ENCODE measurements at places on chromosomes 12 and 14.

DNA sequence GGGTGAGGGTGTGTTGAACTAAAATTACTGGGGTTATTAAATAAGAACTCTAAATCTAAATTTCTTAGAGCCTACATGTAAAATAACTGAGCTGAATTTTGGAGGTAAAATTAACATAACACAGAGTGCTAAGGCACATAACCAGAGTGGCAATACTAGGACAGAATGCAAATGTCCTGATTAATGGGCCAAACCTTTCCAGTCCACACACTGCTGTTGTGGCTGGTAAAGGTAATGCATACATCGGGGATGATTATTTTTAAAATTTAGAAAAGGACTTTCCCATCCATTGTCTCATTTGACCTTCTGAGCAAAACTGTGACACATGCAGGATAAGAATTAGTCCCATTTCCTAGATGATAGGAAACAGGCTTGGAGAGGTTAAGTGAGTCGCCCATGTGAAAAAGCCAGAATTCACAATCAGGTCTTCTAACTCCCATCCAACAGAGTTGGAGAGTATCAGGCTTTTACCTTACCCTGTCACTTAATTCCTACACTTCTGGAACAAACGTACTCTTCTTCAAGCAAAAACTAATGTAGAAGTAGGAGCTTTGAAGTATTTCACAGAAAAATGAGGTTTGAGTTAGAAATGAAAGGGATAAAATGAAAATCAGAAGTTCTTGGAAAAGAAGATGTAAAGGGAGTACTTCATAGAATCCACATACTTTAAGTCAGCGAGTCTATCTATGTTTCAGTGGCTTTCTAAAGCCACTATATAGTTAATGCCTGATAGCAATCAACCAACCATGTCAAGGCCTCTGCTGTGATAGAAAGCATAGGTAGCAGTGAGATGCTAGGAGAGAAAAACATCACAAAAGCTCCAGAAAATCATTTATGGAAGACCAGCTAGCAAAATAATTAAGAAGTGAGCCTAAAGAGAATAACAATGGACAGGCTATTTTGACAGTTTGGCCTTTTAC is 334.9 kb upstream of the DIO2 start:
- DNase-seq = no peak

DNA sequence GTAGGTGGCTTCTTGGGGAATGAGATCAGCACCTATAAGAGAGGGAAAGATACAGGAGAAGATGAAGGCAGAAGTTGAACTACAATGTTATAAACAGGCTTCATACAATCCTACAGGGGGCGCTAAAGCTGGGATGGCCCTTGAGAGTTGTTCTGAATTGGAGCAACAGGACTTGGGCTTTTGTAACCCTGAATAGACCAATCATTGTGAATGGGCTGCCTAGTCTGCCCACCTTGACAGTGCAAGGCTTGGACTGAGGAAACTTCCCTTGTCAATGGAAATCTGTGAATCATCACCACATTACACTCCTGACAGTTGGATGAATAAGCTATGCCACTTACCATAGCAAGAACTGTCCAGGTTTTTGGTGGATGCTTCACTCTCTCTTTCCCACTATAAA is 306.1 kb downstream of the KCNC2 start:
- DNase-seq = peak; percentile 17

- DNase-seq = no peak
These were observed 25.0 kb upstream of the C14orf132 start for GRCh38 chr14:96014176-96014575.

GRCh38 chr12:47236109-47236714 is 156.5 kb upstream of the AMIGO2 start:
- DNase-seq = peak; percentile 91

- peak; percentile 40 for DNase-seq
These were observed 9.8 kb upstream of the ARF6 start for GRCh38 chr14:49882826-49883694.

GRCh38 chr14:94062344-94062940 is 18.6 kb downstream of the DDX24 start:
- DNase-seq = peak; percentile 67

GRCh38 chr14:92578511-92578910 is 64.9 kb downstream of the RIN3 start:
- DNase-seq = no peak

DNA sequence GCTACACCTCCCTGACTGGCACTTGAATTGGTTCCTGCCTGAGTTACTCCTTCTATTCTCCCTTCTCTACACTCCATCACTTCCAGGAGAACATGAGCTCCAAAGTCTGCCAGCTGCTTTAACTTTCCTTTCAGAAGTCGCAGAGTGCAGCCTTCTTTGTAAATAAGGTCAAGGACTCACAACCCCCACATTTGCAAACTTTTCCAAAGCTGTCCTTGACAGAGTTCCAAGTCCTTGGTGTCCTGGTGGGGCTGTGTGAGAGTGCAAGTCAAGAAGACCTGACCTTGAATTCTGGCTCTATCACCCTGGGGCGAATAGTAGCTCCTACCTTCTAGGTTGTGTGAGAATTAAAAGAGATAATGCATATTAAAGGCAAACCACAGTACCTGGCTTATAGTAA is 15.6 kb downstream of the CCDC198 start:
- no peak for DNase-seq

GRCh38 chr14:36217732-36218131 is 41.2 kb upstream of the PTCSC3 start:
- DNase-seq = peak; percentile 55

DNA sequence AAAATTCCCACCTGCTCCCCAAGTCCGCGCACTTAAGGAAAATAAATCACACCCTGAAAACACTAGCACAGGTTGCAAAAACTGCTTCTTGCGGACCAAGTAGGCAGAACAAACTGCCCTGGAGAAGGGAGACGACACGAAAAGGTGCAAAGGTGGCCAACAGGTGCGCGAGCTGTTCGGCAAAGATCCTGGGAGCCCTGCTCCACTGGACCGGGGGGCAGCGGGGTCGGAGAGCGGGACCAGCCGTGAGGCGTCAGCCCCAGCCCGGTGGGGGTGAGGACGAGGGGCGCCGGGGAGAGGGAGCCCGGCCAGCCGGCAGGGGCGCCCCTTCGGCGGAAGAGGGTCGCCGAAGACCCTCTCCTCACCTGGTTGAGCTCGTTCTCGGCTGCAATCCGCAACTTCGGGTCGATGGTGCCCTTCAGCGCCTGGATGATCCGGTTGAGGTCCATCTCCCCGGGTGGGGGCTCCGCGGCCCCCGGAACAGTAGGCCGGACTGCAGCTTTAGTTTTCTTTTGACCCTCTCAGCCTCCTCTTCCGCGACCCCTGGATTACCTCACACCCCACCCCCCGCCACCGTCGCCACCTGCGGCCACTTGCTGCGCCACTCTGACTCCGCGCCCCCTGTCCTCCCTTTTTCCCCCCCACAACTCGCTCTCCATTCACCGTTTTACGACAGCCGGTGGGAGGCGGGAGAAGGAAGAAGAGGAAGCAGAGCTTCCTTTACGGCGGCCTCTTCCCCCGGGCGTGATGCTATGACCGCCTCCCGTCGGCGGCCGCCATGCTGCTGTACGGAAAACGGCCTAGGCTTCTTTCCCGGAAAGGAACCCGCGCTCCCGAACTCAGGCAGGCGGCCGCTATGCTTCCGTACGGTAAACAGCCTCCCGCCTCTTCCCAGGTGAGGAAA is at the start of gene IPO8:
Gene IPO8, minus strand, starts transcription at position 671 of the 904 bp plus-strand sequence. Its CDS starts 222 bp downstream, at position 449.
- DNase-seq = peak; percentile 89

DNA sequence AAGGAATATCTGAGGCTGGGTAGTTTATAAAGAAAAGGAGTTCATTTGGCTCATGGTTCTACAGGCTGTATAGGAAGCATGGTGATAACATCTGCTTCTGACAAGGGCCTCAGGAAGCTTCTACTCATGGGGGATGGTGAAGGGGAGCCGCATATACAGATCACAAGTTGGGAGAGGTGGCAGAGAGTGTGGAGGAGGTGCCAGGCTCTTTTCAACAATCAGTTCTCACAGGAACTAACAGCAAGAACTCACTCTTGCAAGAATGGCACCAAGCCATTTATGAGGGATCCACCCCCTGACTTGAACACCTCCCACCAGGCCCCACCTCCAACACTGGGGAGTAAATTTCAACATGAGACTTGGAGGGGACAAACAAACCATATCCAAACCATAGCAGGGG is 3.5 kb upstream of the TSPAN11 start:
- DNase-seq = no peak

DNA sequence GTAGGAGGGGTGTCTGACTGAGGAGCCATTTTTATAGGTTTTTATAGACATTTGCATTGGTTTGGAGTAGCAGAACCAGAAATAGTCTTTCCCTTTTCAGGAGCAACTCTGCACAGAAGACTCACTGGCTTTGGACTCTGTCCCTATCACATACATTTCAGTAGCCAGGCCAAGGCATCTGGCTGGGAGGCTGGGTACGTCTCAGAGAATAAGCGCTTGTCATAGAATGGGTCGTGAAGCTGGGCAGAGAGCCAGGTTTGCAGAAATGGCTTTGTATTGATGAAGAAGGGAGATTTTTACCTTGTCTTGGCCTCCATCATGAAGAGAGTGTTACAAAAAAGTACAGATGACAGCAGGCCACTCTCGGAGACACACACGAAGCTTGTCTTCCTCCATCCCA is 98.6 kb downstream of the CACNA1C start:
- DNase-seq = no peak

DNA sequence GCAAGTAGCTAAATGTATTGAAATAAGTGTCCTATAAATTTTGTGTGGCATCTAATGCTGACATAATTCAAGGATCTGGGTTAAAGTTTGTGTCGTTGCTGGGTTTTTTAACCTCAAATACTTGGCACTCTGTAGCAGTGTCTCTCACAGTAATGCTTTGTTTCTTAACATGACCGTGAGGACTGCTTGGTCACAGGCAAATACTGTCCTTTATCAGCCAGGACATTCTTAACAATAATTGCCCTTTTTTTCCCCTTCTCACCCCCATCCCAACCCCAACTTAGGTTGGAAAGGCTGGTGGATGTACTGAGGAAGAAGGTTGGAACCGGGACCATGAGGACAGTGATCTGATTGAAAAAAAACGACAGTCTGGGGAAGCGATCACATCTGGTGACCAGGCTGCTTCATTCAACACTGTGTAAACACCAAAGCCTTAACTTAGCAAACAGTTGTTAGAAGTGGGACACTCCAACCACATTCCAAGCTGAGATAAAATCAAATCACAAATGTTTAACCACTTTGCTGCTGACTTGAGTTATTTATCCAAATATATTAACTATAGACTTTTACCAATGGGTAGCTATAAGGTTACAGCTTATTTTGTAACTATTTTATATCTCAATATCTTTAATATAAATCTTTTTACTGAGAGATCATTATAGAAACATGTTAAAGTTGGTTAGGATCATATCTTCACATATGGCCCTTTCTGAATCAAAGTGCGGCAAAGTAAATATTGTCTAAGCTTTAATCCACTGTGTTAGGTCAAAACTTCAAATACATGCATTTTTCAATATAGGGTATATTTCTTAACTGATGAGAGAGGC is 48.2 kb downstream of the FOXA1 start:
- no peak for DNase-seq

GRCh38 chr12:66314278-66314677 is 12.0 kb downstream of the HELB start:
- DNase-seq = peak; percentile 75

- no peak for DNase-seq
These were observed 423.5 kb upstream of the SOX5 start for GRCh38 chr12:24373004-24373403.

DNA sequence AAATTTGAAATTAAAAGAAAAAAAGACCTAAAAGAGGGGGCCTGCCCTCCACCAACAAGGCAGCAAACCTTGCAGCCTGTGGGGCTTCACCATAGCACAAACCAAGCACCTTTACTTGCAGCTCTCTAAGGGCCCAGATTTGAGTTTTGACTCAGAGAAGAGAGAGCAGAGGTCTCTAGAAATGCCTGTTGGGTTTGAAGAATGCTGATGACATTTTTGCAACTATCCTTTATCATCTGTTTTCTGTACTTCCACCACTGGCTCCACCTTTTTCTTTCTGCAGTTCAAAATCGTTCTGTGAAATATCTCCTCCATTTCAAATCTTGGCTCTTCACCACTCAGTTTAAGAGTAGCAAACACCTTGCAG is 83.8 kb upstream of the HMGA2 start:
- peak; percentile 17 for DNase-seq

- DNase-seq = peak; percentile 56
These were observed 45.8 kb upstream of the TBX3 start for GRCh38 chr12:114729731-114730130.

- no peak for DNase-seq
These were observed 474.1 kb upstream of the SOX5 start for GRCh38 chr12:24423611-24424010.

GRCh38 chr12:278046-278445 is 15.4 kb upstream of the SLC6A13 start:
- DNase-seq = no peak

GRCh38 chr12:50882563-50882962 is 39.8 kb downstream of the TMPRSS12 start:
- DNase-seq = peak; percentile 6

All from amniotic epithelial cell (primary cell).